ENCODE measurements at places on chromosomes 1 and 21.

- DNase-seq, result no peak
Observed at GRCh38 chr1:33234588-33234990, 21.7 kb upstream of the ZNF362 start.

DNA sequence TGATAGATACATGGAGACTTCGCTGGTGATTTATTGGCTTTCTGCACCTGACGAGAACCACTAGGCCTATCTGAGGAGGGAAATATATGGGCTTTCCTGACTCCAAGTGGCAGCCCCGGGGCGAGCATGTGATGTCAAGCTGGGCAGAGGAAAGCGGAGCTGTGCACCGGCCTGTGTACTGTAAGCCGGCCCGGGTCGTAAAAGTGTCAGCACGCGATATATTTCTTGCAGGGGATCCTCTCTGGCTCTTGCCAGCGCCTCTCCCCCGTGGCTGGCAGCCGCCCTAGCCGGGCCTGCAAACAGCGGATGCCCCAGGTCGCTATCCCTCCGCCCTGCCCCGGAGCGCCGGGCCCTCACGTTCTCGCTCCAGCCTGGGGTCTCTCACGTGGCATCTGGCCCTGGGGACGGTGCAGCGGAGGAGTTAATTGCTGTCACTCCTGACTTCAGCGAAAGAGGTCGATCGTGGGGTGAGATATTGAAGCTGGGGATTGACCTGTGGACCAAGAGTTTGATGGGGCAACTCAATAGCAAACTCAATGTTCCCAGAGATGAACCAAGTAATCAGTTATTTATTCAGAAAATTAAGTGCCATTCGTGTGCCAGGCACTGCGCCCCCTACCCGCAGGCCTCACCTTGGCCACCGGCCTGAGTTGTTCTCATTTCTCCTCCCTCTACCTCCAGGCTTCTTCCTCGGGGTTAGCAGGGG is 41.0 kb upstream of the HAO2 start:
- DNase-seq, result no peak

- no peak for DNase-seq
Observed at GRCh38 chr21:21148009-21148408, 149.8 kb downstream of the NCAM2 start.

- no peak for DNase-seq
Observed at GRCh38 chr1:60421965-60422364, 348.4 kb upstream of the C1orf87 start.

DNA sequence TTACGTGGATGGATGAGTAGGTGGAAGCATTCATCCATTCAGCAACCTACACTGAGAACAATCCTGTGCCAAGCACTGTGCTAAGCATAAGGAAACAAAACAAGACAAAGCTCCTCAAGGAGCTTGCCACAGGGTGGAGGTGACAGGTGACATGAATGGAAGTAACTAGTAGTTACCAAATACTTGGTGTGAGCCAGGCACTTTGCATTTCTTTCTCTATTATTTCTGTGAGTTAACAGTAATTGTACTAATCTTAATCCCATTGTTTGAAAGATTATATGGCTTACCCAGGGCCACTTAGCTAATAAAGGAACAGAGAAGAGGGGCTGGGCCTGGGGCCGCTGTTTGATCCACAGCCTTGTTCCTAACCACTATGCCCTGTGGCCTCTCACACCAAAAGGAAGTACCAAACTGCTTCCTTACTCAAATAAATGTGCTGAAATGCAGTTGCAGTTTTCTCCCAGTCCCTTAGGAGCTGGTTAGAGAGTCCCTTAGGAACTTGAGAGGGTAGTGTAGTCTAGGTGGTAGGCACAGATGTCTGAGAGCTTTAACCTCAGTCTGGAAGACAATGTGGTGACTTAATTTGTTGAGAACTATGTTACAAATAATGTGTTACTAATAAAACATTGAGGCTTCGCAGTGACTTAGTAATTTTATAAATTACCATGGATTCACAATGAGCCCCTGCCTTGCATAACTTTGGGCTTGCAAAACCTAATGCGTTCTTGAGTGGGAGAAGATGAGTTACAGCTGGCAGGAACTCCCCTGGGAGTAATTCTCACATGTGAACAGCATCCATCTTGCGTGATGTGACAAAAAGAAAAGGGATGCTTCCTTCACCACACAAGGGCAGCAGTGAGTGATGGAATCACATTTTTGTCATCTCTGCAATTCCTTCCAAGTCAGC is 69.8 kb downstream of the MPZL1 start:
- no peak for DNase-seq

DNA sequence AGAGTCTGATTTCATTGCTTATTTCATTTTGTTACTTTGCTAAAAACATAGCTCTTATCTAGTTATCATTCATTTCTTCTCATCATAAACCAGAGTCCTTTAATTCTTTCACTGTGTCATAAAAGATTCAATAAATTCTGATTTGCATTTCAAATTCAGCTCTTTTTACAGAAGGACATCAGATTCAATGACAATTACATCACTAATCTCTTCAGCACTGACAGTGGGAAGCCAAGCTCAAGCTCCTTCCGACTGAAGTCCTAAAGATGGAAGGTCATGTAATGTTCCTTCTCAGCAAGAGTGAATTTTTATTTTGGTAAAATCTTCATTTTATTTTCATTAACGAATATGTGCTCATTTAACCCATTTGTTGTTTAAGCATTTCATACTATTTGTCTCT is 530.7 kb upstream of the ADGRL2 start:
- no peak for DNase-seq

GRCh38 chr1:13513063-13513894 is 524 bp downstream of the LRRC38 start:
- no peak for DNase-seq

DNA sequence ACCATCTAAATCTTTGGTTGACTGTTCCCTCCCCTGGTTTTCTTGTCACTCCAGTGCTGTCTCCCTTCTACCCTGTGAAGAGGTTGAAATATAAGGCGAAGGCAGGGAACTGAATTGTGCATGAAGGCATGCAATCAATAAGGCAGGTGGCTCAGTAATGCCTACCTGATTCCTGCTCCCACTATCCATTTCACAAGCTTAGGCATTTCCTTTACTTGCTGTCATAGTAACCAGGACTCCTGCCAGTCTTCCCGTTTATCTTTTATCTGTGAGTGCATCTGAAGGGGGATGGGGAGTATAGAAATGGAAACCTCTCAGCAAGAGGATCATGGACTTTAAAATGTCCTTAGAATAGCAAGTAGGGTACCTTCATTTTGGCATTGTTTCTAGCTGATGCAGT is 40.5 kb downstream of the MRPS6 start:
- no peak for DNase-seq

DNA sequence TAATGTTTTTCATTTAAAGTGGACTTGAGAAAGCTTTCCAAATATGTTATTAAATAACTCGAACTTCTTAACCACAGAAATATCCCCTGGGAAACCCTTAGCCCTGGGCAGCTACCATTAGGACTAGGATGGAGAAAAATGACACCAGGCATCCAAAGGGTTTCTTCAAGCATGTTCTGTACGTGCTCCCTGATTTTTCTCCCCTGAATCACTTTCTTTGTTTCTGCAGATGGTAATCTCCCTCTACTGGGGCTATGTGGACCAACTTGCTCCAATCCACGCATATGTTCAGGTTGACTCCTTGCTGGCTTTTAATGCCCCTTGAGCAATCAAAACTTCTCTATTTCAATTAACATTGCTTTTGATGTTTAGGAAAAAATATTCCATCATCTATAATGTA is 312.7 kb upstream of the C1orf87 start:
- DNase-seq, result no peak

GRCh38 chr1:206828765-206829164 is 36.7 kb upstream of the IL20 start:
- DNase-seq, result no peak

GRCh38 chr21:46100020-46100419 is 2.1 kb downstream of the COL6A2 start:
- no peak for DNase-seq

- no peak for DNase-seq
Observed at GRCh38 chr1:201648066-201648906, 109.4 kb downstream of the NAV1 start.

- DNase-seq, result no peak
Observed at GRCh38 chr21:46081862-46082712, 15.8 kb upstream of the COL6A2 start.

GRCh38 chr1:209769971-209770370 is 14.1 kb downstream of the TRAF3IP3 start:
- DNase-seq, result no peak

GRCh38 chr1:58568271-58568860 is 8.7 kb downstream of the TACSTD2 start:
- DNase-seq, result no peak

- no peak for DNase-seq
Observed at GRCh38 chr21:45380566-45380965, 24.4 kb upstream of the COL18A1 start.

DNA sequence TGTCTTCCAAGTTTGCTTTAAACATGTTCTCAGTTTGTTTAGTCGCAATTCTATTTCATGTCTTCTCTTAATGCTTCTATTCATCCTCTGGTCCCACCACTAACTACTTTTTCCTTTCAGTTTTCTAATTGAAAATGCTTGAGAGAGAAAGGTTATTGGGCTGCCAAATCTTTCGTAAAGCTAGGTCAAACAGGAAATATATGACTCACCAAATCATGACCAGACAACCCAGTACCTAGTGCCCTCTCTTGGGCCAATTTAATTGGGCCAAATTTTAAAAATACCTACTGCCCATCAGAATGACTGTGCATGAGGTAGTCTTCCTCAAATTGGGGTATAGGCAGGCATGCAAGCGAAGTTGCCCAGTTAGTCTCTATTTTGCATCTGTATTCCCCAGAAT is 295.4 kb upstream of the PBX1 start:
- no peak for DNase-seq
